CD4-positive, alpha-beta T cell treated with Interleukin-6 for 4 hours (primary cell): ENCODE measurements at places on chromosomes 11 and 22.

GRCh38 chr11:8339592-8340022 lies 75.9 kb upstream of the LMO1 start:
- DNase-seq: no peak

DNA sequence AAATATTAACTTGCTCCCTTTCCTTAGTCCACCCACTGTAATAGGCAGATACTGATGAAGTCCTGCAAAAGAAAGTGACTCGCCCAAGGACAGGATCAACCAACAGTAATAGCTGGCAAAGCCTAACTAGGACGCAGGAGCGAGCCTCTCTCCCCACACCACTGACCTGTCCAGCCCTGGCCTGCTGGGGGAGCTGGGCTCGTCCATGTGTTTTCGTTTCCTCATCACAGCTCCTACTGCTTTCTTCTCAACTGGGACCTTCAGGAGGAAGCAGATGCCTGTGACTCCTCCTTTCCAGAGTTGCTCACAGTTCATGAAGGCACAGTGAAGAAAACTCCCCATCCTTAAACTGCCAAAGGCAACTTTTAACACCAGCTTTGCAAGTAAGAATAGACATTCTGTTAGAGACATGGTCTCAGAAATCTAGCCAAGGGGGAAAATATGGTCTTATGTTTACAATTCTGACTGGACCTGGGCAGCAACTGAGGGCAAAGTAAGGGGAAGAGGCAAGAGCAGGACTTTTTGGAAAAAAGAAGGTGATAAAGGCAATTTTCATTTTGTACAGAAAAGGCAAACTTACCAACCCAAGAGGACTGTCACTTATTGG lies 11.6 kb upstream of the GPHA2 start:
- DNase-seq: no peak

- no peak for DNase-seq
Measured at GRCh38 chr11:2612884-2613571, 86.8 kb downstream of the KCNQ1OT1 start.

- DNase-seq: no peak
Measured at GRCh38 chr11:68498903-68499883, 38.6 kb downstream of the PPP6R3 start.

- no peak for DNase-seq
Measured at GRCh38 chr22:22392131-22392530, 116.4 kb downstream of the ZNF280B start.

GRCh38 chr11:23212807-23213206 lies 352.5 kb upstream of the CCDC179 start:
- no peak for DNase-seq

DNA sequence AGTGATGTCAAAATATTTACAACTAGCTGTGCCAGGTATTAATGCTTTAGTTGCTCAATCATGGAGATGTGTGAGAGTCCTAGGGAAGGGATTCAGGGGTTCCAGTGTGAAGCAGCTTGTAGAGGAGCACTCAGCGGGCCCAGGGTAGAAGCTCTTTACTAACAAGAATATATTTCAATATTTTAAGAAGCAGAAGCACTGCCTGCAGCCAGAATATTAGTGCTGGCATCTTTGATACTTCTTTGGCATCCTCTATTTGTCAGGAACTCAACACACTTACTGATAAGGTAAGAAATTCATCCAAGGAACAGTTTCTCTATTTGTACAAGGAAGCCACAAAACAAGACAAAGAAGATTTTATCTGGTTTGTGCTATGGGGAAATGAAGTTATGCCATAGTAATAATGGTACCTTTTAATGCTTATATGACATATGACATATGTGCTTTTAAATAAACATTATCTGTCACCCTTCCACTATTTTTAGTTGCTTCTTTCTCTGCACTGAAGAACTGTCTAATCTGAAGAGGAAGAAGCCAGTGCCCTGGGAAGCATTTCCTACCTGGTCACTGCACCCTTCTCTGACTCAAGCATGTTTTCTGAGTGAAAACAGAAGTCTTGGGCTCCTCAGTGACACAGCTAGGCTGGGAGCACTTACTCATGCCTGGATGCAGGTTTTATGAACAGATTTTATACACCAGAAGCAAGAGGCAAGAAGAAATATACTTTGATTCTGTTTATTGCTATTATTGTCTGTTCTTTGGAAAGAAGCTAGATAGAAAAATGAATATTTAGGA lies 388.1 kb upstream of the CCDC90B start:
- no peak for DNase-seq

GRCh38 chr22:17876306-17876831 lies 102.1 kb upstream of the BID start:
- no peak for DNase-seq

- no peak for DNase-seq
Measured at GRCh38 chr11:68506908-68507307, 46.4 kb downstream of the PPP6R3 start.

DNA sequence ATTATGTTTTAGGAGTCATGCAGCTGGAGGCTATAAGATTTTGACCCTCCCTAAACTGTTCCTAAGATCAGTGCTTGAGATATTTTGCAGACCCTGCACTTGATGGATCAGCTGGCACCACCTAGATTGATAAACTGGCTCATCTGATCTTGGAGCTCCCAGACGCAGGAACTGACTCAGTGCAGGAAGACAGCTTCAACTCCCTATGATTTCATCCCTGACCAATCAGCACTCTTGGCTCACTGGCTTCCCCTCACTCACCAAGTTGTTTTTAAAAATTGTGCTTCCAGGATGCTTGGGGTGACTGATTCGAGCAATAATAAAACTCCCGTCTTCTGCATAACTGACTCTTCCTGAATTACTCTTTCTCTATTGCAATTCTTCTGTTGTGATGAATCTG lies 637.5 kb upstream of the FAT3 start:
- no peak for DNase-seq

GRCh38 chr22:19723232-19723982 lies at the start of gene GP1BB:
TSS of gene GP1BB (plus strand) at chr22:19723539. CDS start at chr22:19723570, 31 bp downstream.
- DNase-seq: peak; percentile 22

DNA sequence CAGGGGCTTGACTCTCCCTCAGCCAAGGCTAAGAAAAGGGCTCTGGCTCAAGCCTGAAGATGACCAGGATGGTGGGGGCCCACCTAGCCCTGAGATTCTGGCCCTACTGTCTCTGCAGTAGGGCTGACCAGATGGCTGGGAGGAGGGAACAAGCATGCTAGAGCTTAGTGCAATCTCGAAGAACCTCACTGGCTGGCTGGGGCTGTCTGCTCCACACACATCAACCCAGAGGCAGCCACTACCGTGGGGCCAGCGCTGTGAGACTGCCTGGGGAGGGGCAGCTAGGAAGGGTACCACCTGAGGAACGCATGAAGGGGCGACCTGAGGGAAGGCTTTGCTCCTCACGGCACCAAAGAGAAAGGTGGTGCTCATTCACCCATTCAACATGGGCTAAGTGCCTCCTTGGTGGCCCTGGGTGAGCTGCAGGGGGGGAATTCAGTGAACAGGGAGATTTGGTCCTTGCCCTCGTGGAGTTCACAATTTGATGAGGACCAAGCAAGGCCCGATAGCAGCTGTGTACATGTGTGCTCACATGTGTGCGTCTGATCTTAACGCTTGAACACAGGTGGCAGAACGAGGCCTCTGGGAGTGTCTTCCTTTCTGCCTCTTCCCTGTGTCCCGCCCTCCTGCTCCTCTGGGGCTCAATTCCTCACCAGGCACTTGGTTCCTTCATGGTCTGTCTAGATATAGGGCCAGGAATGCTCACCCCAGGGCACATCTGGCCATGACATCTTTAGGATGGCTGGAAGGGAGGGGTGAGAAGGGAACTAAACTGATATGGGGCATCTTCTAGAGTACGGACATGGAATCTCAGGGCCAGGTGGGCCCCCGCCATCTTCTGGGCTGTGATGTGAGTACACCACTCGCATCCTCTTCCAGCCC lies 102.3 kb upstream of the PITPNB start:
- DNase-seq: no peak

- DNase-seq: no peak
Measured at GRCh38 chr22:19663821-19664355, 50.4 kb upstream of the SEPTIN5 start.

- DNase-seq: no peak
Measured at GRCh38 chr11:43837879-43838278, 42.8 kb upstream of the ALKBH3 start.
